ENCODE measurements at places on chromosomes 1 and 21.

- no peak for DNase-seq
Measured at GRCh38 chr1:161719325-161719611, 2.1 kb upstream of the FCRLB start.

GRCh38 chr1:222167111-222167510 is 380.8 kb downstream of the HHIPL2 start:
- peak; percentile 7 for DNase-seq

- no peak for DNase-seq
Measured at GRCh38 chr1:33219886-33220661, 36.2 kb upstream of the ZNF362 start.

- no peak for DNase-seq
Measured at GRCh38 chr1:46008585-46008984, 123.8 kb downstream of the PIK3R3 start.

DNA sequence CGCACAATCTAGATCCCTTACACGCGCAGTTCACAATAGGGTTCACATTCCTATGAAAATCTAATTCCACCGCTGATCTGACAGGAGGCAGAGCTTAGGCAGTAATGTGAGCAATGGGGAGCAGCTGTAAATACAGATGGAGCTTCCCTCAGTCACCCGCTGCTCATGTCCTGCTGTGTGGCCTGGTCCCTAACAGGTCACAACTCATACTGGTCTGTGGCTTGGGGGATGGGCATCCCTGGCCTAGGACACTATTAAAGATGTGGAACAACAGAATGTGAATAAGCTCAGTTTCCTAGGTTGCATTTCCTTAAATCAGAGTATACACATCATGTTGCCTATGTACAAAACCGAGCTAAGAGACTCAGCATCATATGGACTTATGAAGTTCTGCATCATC is 16.2 kb downstream of the IFI44 start:
- DNase-seq = no peak

DNA sequence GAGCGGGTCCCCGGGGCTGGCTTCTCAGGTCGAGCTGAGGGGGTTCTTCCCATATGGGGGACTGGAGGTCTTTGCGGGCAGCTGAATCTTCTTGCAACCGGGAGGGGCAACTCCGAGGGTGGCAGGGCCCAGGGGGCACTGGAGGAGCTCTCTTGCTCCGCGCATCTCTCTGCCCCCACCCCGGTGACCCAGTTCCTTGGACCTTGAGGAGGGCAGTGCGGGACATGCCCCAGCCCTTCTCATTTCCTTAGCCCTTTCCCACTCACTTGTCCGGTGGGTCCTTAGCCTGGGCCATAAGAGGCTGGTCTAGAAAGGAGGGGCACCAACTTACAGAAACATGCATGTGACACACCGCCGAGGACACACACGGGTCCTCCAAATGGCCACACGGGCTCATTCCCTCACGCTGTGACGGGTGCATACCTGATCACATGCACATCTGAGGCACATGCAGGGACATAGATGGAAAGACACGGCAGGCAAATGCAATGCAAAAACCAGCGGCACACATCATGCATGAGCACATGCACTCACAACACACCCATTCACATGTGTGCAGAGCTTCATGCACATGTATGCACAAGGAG is 630 bp downstream of the HPCA start:
- DNase-seq = no peak

DNA sequence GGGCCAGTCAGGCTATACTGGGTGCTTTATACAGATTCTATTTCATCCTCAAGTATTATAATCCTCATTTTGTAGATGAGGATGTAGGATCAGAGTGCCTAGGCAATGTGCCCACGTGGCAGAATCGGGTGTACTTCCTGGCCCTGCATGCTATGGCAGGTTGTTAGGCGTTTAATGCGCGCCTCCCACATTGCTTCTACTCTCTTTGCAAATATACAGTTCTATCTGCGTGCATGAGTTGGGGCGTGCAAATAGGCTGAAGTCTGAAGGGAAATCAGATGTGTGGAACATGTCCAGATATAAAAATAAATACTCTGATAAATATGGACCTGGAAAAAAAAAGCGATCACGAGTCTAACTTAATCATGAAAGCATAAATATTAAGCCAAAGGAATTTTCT is 194.7 kb upstream of the FMN2 start:
- DNase-seq = no peak

DNA sequence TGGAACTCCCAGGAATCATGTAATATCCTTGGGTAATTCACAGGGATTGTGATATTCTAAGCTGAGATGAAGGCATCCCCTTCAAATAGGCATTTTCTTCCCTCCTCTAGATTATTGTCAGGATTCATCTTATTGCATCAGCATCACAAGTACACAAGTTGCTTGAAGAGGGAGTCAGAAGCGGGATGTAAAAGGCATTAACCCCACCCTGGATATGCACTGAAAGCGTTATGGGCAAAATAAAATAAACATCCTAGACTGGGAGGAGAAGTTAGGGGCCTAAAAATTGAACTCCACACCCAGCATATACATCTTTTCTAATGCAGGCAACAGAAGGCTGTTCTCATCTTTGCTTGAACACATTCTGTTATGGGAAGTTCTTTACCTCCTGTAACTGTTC is 381.2 kb downstream of the SETD4 start:
- no peak for DNase-seq

GRCh38 chr1:116492358-116492811 is 78.4 kb downstream of the CD58 start:
- no peak for DNase-seq

- DNase-seq = no peak
Measured at GRCh38 chr1:202165267-202165941, 5.0 kb upstream of the PTPN7 start.

DNA sequence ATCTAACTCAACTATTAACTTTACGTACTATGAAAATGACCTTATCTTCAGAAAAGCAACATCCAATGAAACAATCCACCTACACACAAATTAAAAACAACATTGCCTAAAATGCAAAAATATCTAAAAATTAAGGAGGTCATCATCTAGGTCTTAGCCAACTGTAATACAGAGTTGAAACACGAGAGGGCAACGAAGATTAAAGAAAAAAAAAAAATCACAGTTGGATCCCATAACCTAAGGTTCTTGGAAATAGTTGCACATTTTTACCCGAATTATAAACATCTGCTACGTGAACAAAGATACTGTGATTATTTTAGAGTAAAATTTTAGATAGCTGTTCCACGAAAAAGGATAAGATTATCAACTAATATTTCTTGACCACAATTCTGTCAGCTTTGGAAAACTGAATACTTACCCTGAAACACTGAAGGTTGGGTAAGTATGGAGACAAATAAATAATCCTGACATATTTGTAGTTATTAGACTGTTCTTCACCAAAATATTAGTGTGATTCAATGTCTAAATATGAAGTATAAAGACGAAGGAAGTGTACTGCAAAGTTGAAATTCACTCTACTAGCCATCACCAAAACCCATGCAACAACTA is 88.0 kb upstream of the AK4 start:
- no peak for DNase-seq

DNA sequence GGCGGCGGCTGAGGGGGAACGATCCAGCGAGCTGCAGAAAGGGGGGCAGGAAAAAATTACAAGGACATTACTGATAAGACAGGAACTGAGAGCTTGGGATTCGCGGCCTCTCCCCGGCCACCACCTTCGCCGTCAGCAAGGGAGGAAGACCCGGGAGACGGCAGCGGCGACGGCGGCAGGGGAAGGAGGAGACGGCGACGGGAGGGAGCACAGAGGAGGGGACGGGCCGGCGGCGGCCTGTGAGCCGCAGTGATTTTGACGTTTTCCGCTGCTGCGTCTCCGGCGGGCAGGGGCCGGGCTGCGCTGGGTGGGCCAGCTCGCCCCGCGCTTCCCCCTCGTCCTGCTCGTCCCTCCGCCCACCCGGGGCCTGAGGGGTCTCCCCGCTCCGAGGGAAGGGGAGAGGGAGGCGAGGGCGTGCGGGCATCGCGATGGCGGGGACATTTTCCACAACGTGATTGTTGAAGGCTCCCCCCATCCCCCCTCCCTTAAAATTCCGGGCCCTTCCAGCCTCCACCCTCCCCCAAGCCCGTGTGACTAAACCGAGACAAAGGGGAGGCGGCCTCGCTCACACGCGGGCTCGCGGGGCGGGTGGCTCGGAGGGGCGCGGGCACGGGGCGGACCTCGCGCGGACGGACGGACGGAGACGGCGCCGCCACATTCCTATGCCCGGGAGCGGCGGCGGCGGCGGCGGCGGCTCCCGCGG is 407 bp downstream of the CAMSAP2 start:
- DNase-seq = peak; percentile 94

GRCh38 chr21:36694031-36694515 is 4.8 kb upstream of the SIM2 start:
- no peak for DNase-seq

DNA sequence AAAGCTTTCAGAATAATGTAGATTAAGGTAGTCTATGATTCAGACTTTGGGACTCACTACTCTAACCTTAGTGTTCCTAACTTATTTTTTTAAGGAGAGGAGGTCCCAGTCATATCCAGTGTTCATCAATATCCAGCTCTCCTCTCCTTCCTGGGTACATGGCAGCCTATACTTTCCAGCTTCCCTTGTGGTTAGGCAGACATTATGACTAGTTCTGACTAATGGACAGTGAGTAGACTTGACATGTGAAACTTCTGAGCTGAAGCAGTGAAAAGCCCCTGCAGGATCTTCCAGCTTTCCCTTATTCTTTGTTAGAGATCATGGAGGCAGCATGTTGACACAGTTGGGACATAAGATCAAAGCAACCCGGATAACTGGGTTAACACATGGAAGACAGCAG is 144.2 kb downstream of the PTPRU start:
- DNase-seq = no peak

DNA sequence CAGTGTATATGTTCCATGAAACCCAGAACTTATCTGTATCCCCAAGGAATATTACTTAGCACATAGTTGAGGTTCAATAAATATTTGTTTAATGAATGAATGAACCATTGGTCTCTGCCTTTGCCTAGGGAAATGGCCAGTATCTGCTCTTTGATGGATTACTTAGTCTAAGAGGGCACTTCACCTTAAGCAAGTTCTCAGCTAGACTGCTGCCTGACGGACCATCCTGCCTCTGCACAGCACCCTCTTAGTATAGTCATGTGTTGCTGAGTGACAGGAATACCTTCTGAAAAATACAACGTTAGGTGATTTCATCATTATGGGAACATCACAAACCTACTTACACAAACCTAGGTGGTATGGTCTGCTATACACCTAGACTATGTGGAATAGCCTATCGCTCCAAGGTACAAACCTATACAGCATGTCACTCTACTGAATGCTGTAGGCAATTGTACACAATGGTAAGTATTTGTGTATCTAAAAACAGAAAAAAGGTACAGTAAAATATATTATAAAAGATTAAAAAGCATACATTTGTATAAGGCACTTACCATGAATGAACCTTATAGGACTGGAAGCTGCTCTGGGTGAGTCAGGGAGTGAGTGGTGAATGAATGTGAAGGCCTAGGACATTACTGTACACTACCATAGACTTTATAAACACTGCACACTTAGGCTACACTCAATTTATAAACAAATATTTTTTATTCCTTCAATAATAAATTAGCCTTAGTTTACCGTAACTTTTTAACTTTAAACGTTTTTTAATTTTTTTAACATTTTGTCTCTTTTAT is 83.7 kb upstream of the LRRC8D start:
- DNase-seq = no peak

DNA sequence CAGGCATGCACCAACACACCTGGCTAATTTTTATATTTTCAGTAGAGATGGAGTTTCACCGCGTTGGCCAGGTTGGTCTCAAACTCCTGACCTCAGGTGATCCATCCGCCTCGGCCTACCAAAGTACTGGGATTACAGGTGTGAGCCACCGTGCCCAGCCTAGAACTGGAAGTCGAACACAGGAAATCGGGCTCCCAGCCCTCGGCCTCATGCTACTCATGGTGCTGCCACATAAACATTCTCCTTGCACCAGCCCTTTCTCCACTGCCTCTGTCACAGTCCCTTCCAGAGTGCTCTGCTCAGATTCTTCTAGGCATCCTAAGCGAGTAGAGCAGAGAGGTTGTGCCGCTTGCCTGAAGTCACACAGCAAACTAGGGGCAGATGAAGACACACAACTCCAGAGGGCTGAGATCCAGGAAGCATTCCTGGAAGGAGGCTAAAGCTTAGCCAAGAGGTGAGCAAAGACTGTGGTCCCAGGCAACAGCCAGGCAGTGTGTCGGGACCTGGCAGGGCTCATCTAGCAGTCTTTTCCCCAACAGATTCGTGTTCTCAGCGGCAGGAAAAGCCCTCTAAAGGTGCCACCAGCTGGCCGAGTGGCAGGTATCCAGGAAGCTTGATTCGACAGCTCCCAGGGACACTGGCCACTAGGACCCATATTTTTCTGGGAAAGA is 29.6 kb upstream of the NPPB start:
- no peak for DNase-seq

- DNase-seq = peak; percentile 31
Measured at GRCh38 chr1:92310185-92310597, 11.3 kb downstream of the RPAP2 start.

GRCh38 chr1:150972417-150972940 is 2.2 kb downstream of the CERS2 start:
- DNase-seq = no peak

- no peak for DNase-seq
Measured at GRCh38 chr1:28032281-28032680, 56.1 kb downstream of the EYA3 start.

DNA sequence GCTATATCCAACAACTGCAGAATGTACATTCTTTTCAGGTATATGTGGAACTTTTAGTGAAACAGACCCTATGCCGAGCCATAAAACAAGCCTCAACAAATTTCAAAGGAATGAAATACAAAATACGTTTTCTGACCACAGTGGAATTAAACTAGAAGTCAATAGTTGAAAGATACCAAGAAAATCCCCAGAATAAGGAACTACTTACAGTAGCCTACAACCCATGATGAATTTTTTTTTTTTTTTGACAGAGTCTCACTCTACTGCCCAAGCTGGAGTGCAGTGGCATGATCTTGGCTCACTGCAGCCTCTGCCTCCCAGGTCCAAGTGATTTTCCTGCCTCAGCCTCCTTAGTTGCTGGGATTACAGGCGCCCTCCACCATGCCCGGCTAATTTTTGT is 83.4 kb downstream of the RUNX3 start:
- DNase-seq = no peak

DNA sequence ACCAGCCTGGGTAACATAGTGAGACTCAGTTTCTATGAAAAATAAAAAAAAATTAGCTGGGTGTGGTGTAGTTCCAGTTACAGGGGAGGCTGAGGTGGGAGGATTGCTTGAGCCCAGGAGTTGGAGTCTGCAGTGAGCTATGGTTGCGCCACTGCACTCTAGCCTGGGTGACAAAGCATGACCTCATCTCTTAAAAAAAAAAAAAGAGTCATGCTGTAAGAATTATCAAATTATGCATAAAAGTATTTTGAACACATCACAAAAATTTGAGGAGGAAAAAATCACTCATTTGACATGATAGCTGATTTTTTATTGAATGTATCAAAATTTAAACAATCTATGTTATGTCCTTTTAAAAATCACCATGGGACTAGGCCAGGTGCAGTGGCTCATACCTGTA is 17.8 kb downstream of the CCDC30 start:
- no peak for DNase-seq

- DNase-seq = no peak
Measured at GRCh38 chr1:27418326-27419185, 26.1 kb downstream of the GPR3 start.

Data from NCI-H1092 treated with DMSO at 0.1 percent for 48 hours (cell line).